ENCODE measurements at places on chromosomes 5 and 9.

GRCh38 chr5:78613151-78613533, 35.4 kb downstream of the LHFPL2 start:
- no peak for DNase-seq

DNA sequence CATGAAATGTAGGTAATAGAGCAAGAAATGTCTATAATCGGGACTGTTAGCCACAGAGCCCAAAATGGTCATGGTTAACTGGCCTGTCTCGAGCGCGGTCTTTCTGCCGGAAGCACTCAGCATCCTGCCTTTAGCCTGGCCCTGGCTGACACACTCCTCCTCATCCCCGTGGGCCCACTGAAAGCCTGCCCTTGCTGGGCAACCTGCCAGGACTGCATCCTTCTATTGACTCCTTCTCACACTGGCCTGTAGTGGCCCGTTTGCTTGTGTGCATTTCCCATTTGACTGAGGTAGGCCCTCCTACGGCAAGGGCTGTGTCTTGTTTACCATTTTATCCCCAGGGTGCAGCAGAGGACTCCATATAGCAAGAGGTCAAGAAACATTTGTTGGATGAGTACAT, 215.7 kb downstream of the ATPSCKMT start:
- DNase-seq, result no peak

GRCh38 chr5:40312205-40312604, 367.5 kb upstream of the PTGER4 start:
- DNase-seq, result no peak

- DNase-seq, result no peak
Observed at GRCh38 chr5:54021431-54022164, 288.8 kb downstream of the ARL15 start.

- no peak for DNase-seq
Observed at GRCh38 chr9:80197661-80198060, 625.9 kb downstream of the TLE4 start.

GRCh38 chr9:96867079-96867804, 12.9 kb upstream of the ZNF782 start:
- no peak for DNase-seq

DNA sequence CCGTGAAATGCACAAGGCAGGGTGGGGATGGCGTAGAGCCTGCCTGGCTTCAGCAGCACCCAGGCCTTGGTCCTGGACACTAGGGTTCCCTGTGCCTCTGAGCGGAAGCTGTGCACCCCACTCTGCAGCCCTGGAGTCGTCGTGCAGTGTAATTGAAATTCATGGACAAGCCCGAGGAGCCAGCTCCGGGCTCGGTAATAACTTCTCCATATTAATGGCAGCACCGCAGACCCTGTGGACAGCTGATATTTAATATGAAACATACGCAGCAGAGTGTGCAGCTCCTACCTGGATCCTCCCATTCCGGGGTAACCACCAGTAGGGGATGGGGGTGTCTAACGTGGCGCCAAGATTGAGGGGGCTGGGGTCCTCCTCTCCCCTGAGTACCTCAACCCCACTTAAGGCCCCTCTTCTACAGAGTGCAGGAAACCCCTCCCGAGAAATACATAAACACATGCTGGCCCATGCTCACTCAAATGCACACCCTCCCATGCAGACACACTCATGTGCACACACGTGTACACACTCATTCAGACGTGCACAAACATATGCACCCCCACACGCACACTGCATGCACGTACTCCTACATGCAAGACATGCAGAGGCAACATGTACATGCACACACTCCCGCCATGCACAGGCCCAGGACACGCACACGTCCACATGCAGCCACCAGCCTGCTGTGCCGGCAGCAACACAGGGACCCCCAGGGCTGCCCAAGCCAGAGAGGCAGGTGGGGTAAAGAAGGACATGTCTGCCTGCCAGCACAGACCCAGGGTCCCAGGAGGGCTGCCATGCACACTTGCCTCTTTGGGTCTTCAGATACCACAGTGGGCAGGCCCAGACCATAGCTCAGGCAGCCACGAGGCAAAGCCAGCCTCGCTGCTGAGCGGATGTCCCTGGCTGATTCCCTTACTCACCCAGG, 8.1 kb downstream of the ADAMTS2 start:
- no peak for DNase-seq

GRCh38 chr5:116650964-116651363, 76.3 kb upstream of the SEMA6A start:
- no peak for DNase-seq

DNA sequence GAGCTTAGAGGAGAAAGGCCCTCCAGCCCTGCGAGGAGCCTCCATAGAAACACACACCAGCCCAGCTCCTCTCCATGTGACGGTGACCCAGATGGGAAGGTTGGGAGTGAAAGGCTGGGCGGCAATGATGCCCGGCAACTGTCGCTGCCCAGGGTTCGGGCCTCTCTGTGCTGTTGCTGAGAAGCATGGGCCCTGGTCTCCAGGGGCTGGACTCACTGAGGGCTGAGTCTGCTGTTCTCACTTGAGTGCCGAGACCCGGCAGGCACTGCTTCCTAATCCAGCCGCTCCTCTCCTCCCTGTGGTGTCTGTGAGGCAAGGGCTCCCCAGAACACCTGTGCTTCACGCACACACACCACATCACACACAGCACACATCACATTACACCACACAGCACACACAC, 493.6 kb downstream of the GADD45G start:
- no peak for DNase-seq

DNA sequence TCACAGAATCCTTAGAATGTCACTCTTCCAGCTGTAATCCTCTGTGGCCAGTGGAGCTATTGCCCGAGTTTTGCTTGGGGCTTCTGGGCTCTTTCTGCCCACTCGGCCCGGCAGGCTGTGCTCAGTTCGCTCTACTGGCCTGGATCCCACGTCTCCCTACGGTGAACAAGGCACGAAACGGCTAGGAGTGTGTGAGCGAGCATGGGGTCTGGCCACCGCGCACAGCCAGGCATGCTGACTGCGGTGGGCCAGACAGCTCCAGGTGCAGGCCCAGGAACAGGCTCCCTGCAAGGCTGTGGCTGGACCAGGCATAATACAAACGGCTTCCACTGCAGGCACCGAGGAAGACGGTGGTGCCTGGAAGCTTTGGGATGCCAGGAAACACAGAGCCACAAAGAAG, 2035.5 kb upstream of the ACO1 start:
- no peak for DNase-seq

GRCh38 chr9:21546949-21547348, 64.8 kb upstream of the IFNE start:
- no peak for DNase-seq

DNA sequence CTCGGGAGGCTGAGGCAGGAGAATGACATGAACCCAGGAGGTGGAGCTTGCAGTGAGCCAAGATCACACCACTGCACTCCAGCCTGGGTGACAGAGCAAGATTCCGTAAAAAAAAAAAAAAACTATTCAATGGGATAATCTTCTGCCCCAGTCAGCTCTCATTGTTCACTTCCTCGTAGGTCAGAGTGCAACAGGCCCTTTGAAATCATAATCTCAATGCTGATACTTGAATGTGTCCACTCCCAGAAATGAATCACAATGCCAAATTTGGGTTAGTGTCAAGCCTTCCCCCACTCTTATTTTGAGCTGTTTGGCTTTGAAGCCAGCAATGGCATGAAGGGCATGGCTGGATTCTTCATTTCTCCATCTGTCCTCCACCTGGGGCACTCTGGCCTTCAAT, 610.3 kb upstream of the KLF4 start:
- no peak for DNase-seq

- DNase-seq, result no peak
Observed at GRCh38 chr5:26645659-26646058, 392.7 kb downstream of the CDH9 start.

- DNase-seq, result no peak
Observed at GRCh38 chr5:123391009-123391408, 32.2 kb downstream of the CEP120 start.

GRCh38 chr5:116696366-116696765, 121.7 kb upstream of the SEMA6A start:
- no peak for DNase-seq

DNA sequence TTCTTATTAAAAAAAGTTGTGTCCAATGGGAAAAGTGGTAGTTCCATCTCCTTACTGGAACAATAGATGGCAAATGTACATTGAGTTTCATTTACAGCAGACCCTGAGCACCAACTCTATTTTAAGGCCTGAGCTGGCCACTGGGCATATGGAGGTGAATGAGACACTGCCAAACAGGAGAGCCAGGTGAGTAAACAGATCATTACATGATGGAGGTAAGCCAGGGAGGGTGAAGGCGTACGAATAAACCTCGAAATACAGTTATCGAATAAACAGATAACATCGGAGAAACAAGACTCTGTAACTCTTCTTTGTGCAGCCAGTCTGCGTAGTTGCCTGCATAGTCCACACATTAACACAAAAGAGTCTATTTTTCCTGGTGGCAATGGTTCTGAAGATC, 446.4 kb upstream of the KLF4 start:
- DNase-seq, result no peak

GRCh38 chr5:124654418-124654817, 92.0 kb downstream of the ZNF608 start:
- no peak for DNase-seq

DNA sequence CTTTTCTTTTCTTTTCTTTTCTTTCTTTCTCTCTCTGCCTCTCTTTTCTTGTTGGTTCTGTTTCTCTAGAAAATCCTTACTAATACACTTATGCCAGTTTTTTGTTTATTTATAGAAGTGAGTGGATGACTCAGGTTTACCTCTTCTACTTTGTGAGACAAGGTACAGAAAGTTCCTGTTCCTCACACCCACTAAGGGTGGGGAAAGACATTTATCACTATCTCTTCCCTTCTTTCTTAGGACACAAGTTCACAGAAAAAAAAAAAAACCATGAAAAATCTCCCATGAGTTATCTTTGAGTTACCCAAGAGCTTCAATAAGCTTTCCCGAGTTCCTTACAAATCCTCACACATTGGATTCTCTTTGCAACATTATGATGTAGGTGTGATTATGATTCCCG, 60.9 kb upstream of the CD180 start:
- DNase-seq, result no peak

- no peak for DNase-seq
Observed at GRCh38 chr9:98368366-98369065, 113.1 kb upstream of the TBC1D2 start.

DNA sequence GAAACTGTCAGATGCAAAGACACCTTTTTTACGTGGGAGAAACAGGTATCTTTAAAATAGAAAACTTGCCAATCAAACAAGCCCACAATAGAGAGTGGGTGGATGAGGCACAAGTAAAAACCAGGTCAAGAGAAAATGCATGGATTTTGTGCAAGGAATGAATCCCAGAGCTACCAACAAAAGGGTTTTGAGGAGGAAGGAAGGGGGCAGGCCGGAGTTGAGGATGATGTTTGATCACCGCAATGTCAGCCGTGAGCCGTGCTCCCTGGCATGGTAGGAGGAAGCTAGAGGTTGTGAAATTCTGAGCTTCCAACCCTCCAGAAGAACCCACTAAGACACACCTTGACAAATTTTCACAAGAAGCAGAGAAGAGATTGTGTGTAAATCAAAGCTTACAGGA, 53.2 kb downstream of the HRH2 start:
- no peak for DNase-seq

- no peak for DNase-seq
Observed at GRCh38 chr9:78830301-78830700, 533.4 kb downstream of the PSAT1 start.

GRCh38 chr9:120918931-120919842, 7.4 kb downstream of the TRAF1 start:
- no peak for DNase-seq

DNA sequence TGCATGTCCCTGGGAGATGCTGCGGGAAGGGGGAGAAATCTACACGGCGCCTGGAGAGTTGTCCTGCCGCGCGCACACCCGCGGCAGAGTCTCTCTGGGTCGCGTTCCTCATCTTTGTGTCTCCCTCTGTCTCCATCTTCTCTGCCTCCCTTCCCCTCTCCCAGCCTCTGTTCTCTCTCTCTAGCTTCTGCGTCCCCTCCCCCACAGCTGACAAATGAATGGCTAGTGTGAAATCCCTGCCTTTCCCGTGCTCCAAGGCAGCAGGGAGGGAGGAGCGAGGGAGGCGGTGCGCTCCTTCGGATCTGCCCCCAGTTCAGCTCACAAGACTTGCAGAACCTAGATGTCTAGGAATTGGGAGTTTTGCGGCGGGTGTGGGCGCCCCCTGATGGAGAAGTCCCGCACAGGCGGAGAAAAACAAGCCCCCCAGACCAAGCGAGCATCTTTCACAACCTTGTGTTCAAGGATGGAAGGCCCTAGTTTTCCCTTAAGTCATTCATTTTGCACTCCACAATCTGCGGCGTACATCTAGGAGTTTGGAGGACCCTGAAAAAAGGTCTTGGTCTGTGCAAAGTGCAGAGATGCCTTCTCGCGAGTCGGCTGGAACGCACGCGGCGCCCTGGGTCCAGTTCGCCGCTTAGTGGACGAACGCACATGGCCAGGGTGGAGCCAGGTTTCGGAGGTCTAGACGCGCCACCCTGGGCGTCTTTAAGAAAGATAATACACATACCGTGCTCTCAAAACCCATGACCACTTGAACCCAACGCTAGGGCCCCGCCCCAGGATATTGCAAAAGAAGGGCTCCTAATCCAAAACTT, 2.0 kb downstream of the VCAN start:
- peak; percentile 70 for DNase-seq

DNA sequence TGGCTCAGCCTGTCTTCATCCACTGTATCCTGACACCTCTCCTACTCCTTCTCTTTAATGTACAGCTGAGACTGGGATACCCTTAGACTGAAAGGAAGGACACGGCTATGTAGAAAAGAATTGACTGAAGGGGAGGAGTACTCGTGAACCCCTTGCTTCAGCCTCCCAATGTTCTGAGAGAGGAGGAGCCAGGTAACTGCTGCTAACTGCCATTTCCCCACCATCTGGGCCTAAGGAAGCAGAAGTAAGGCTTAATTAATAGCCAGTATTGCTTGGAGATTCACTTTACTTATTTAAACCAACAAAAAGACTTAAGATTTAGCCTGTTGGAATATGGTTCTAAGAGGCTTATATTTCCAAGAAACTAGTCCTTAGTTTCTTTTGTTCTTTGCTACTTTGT, 18.8 kb upstream of the RGS3 start:
- DNase-seq, result no peak

DNA sequence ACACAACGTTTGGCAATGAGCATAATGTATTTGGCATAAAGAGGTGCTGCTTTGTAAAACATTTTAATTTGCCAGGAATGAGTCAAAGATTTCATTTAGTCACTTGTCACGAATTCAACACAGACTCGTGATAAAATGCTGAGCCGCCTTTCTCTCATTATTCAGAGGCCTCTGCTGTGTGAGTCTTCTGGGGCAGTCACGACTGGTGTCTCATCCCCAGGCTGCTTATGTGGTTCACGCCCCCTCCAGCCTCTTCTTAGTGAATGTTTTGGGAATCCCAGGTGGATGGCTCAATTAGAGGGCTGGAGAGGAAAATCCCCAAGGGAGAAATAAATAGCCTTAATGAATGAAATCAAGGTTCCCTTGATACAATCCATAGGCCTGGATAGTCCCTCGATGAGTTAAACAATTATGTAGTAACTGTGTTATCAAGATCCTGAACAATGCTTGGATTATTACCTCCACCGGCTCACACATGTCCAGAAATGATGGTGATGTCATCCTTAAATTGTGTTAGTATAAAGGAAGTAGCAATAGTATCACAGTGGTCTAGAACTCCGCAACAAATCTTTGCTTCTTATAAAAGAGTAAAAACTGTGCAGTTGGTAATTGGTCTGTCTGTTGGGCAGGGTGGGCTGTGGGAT, 192.1 kb upstream of the ADAMTS16 start:
- DNase-seq, result no peak

GRCh38 chr9:99385814-99386279, 163.8 kb downstream of the SEC61B start:
- DNase-seq, result no peak
